Esophagus muscularis mucosa (tissue), 4 donors: ENCODE measurements at places on chromosomes 16 and 17. TPM values are rescaled to one million over a fixed set of nuclear protein-coding genes. Genes with fewer than 3 reads are reported as not detected.

SNX20 gene
- total RNA-seq: 5.0 TPM

CHTF8 gene
- total RNA-seq: 59.8 TPM

ASGR1 gene
- 2.5 TPM for total RNA-seq

CNTD1 gene
- total RNA-seq: 0.57 TPM

ADCY7 gene
- 12.3 TPM for total RNA-seq

KCTD19 gene
- total RNA-seq: not detected

CPHXL2 gene
- not detected for total RNA-seq

KLHL10 gene
- 3.0 TPM for total RNA-seq

KRT17 gene
- total RNA-seq: 1.2 TPM

LRRC37A gene
- total RNA-seq: 1.2 TPM

BAHCC1 gene
- 22.3 TPM for total RNA-seq

PRSS22 gene
- not detected for total RNA-seq

RGS9 gene
- 29.1 TPM for total RNA-seq

ESRP2 gene
- total RNA-seq: 0.17 TPM

CCDC200 gene
- total RNA-seq: not detected

STAC2 gene
- total RNA-seq: 0.17 TPM

SERPINF2 gene
- total RNA-seq: 3.7 TPM

XAF1 gene
- 35.3 TPM for total RNA-seq

ADAM11 gene
- 0.98 TPM for total RNA-seq

SCPEP1 gene
- total RNA-seq: 82.6 TPM

SDR42E2 gene
- total RNA-seq: not detected

BPTF gene
- 73.2 TPM for total RNA-seq

TPSG1 gene
- 2.9 TPM for total RNA-seq

WNT3 gene
- total RNA-seq: 1.3 TPM

KRTAP9-4 gene
- not detected for total RNA-seq

NPIPB13 gene
- total RNA-seq: 4.1 TPM

KCNH6 gene
- total RNA-seq: not detected

TMIGD1 gene
- total RNA-seq: 0.29 TPM

KRTAP4-8 gene
- total RNA-seq: not detected

KRTAP4-3 gene
- not detected for total RNA-seq

ABCC6 gene
- 0.83 TPM for total RNA-seq

NOS2 gene
- 0.69 TPM for total RNA-seq

ASPA gene
- 2.9 TPM for total RNA-seq

CCL17 gene
- total RNA-seq: not detected

PLCG2 gene
- 11.3 TPM for total RNA-seq

E4F1 gene
- total RNA-seq: 39.7 TPM

FDXR gene
- total RNA-seq: 8.7 TPM

TP53TG3F gene
- total RNA-seq: not detected

ZNF768 gene
- total RNA-seq: 91.5 TPM

MMP2 gene
- 287 TPM for total RNA-seq

ARL17B gene
- 6.9 TPM for total RNA-seq

CDR2 gene
- 40.8 TPM for total RNA-seq

GPATCH8 gene
- 21.0 TPM for total RNA-seq

TEKT5 gene
- not detected for total RNA-seq

ZNF213 gene
- total RNA-seq: 13.0 TPM

KRT9 gene
- not detected for total RNA-seq

PSMD12 gene
- 30.8 TPM for total RNA-seq

KRT26 gene
- total RNA-seq: not detected

CHST5 gene
- not detected for total RNA-seq

GPR179 gene
- total RNA-seq: not detected

HIGD1B gene
- total RNA-seq: 5.4 TPM

TEX14 gene
- under 0.01 TPM for total RNA-seq

SPATA32 gene
- total RNA-seq: not detected

GCGR gene
- total RNA-seq: not detected

HS3ST3A1 gene
- 7.9 TPM for total RNA-seq

MYH1 gene
- total RNA-seq: not detected

PLLP gene
- total RNA-seq: 7.4 TPM

FBXL16 gene
- total RNA-seq: 0.57 TPM

NACA2 gene
- not detected for total RNA-seq

TMC6 gene
- total RNA-seq: 16.7 TPM
